ENCODE measurements at places on chromosomes 13 and 19.

GRCh38 chr19:4976401-4977298, 7.7 kb downstream of the KDM4B start:
- DNase-seq, result peak; percentile 57

DNA sequence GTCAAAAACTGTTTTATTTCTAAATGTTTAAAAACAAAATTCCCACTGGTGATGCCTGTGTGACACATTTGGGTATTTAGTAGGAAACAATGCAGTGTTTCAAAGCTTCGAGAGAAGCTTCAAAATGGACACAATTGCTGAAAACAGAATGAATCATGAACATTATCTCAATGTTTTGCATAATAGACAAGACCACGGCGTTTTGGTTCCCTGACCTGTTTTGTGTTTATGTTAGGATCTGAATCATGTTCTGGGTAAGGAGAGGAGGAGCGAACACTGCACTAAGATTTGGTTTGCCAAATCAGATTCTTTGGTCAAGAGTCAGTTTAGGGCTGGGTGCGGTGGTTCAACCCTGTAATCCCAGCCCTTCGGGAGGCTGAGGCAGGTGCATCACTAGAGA, 42.2 kb downstream of the IFT88 start:
- DNase-seq, result no peak

DNA sequence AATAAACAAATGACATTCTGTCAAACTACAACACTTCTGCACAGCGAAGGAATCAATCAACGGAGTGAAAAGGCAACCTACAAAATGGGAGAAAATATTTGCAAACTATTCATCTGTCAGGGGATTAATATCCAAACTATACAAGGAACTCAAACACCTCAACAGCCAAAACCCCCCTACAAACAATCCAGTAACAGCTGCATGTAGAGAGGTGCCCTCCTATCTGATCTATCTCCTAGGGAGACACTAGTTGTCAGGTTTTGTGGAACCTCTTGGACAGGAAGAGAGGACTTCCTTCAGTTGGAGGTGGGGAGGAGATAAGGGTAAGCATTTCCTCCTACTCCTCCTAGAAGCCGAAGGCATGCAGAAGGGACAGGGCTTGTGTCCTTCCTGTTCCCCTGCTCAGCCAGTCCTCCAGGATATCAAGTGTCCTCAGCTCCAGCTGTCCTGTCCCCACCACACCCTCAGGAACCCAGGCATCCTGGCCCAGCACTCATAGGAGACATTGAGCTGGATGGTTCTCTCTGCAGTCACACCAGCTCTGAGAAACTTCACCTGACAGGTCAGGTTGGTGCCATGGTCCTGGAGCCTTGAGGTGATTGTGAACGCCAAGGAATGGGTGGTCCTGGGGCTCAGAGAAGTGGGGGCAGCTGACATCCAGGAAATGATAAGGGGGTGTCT, 9.8 kb upstream of the SIGLEC8 start:
- DNase-seq, result no peak

- DNase-seq, result peak; percentile 48
These were observed 31.2 kb downstream of the TMPRSS9 start for GRCh38 chr19:2391118-2391725.

- no peak for DNase-seq
These were observed 26.2 kb downstream of the CSNK1G2 start for GRCh38 chr19:1967087-1967608.

DNA sequence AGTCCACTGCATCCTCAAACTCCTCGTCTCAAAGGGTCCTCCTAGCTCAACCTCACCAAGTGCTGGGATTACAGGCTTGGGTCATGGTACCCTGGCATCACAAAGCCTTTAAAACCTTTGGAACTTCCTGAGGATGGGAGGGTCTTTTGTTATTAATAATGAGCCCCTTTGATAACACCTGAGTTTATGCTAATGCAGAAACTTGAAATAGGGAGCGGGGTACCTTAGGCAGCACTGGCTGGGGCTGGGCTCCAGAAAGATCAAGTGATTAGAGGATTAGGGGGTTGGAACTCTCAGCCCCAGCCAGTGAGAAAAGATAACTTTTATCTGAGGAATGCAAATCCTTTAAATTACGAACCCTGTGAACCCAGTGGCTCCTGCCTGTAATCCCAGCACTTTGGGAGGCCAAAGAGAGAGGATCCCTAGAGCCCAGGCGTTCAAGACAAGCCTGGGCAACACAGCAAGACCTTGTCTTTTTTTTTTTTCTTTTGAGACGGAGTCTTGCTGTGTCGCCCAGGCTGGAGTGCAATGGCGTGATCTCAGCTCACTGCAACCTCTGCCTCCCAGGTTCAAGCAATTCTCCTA, 9.3 kb upstream of the PSPC1 start:
- DNase-seq, result no peak

DNA sequence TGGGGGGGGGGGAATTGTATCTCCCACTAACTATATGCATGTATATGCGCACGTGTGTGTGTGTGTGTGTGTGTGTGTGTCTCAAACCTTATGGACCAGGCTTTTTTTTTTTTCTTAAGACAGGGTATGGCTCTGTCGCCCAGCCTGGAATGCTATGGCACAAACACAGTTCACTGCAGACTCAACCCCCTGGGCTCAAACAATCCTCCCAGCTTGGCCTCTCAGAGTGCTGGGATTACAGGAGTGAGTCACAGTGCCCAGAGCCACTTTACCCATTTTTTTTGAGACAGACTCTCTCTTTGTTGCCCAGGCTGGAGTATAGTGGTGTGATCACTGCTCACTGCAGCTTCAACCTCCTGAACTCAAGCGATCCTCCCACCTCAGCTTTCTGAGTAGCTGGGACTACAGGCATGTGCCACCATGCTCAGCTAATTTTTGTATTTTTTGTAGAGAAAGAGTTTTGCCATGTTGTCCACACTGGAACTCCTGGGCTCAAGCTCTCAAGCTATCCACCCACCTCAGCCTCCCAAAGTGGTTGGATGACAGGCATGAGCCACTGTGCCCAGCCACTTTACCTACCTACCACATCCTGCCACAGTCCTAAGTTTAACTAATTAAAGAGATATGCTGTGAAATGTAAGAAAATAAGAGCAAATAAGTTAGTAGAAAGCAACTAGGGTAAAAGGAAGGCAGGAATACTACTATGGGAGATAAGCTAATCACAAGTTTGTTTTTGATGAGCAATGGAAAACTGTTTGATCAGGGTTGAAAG, 2.4 kb downstream of the ZMYM5 start:
- peak; percentile 64 for DNase-seq

DNA sequence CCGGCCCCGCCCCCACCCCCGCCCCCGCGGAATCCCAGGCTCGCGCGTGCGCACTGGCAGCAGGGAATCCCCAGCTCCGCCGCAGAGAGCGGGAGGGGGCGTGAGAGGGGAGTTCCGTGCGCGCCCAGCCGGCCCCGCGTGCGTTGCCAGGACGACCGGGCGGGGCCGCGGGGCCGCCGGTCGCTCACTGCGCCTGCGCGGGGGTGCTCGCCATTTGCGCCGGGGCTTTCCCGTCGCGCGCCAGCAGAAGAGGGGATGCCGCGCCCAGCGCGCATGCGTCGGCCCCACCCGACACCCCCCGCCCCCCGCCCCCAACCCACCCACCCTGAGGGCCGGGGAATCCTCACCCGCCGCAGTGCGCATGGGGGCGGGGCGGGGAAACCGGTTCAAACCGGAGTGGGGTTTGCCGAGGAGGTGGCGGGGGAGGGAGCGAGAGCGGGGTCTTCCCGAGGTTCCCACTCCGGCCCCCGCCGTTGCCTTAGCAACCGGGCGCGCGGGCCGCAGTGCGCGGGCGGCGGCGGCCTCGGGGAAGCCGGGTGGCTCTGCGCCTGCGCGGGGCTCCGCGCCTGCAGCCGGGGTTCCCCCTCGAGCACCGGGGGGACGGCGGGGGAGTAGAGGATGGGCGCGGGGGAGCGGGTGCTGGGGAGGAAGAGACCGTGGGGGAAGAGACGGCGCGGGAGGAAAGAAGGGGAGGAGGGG, 15.1 kb downstream of the CCDC124 start:
- peak; percentile 93 for DNase-seq

DNA sequence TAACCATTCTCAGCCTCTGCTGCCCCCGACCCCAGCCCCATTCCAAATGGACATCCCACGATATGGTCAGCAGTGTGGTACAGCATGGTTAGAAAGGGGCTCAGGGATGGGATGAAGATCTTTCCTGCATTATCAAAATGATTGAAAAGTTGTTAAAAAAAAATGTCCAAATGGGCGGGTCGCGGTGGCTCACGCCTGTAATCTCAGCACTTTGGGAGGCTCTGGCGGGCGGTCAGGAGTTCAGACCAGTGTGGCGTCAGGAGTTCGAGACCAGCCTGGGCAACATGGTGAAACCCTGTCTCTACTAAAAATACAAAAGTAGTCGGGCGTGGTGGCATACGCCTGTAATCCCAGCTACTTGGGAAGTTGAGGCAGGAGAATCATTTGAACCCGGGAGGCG, 54.3 kb upstream of the ZNF254 start:
- DNase-seq, result no peak

GRCh38 chr13:44373601-44374347, at the start of gene SERP2:
Gene SERP2 (plus strand): TSS chr13:44373824. CDS start chr13:44374026, 202 bp downstream.
- no peak for DNase-seq

GRCh38 chr19:31715249-31715945, 366.2 kb upstream of the TSHZ3 start:
- no peak for DNase-seq

- DNase-seq, result no peak
These were observed 44.2 kb downstream of the TBC1D4 start for GRCh38 chr13:75437582-75438318.

DNA sequence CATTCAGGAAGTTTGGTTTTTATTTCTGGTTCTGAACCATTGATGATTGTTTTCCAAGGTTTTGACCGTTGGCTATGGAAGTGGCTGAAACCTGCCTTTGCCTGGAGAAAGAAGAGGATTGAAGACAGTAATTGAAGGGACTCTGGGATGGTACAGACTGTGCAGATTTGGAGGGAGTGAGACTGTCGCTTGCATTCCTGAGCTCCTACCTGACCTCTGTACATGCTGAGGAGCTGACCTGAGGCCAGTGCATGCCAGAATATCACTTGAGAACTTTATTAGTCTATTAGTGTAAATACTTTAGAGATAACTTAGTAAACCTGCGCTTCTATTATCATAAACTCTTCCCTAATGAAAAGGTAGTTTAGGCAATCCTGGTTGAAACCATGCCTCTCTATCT, 276.4 kb downstream of the IRS2 start:
- no peak for DNase-seq

Measured in Caki2 (cell line).